ENCODE measurements at places on chromosomes 1 and 21.

- DNase-seq, result no peak
Observed at GRCh38 chr21:34768326-34768725, 99.5 kb downstream of the CLIC6 start.

GRCh38 chr1:246497331-246497915 is 9.7 kb downstream of the SMYD3 start:
- peak; percentile 82 for DNase-seq

DNA sequence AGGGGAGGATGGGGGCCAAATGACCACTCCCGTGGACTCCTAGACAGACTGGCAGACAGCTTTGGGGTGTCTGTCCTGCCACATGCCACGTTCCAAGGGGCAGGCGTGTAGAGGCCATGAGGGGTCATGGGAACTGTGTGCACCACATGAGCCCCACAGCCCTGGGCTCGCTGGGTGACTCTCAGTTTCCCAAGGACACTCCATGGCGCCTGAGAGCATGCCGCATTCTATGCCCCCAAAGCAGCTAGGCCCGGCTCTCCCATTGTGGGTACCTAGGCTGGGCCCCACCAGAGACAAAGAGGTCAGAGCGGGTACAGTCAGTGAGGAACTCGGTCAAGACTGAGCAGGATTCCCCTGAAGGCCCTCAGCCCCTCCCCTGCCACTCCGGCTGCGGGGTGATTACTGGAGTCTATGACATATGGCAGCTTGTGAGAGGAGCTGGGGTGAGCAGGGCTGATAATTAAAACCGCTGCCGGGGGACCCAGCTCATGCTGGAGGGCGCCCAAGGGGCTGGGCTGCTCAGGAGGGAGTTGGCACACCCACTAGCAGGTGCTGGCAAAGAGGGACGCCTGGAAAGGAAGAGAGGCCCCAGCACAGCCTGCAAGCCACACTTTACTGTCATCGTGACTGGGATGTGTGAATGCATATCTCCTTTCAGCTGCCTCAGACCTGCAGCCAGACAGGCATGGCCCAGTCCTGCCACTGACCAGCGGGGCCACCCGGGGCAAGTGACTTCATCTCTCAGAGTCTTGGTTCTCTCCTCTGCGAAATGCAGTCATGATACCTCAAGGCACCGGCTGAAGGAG is 8.4 kb downstream of the LRP8 start:
- DNase-seq, result no peak

DNA sequence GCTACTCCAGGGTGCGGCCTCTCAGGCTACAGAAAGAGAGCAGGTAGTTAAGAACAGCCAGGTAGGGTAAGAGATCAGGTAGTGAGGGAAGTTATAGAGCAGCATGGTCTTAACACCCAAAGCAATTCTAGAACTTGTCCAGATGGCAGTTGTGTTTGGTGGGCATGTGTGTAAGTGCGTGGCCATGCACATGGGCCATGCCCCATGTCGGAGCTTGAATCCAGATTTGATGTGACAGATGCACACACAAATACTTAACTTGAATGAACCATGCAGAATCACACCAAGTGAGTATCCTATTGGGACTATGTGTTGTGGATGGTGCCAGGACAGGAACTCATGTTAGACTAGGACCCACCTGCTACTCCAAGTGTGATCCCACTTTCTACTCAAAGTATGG is 145.7 kb upstream of the HMGB4 start:
- no peak for DNase-seq

- DNase-seq, result no peak
Observed at GRCh38 chr1:246157516-246157915, 349.6 kb downstream of the SMYD3 start.

DNA sequence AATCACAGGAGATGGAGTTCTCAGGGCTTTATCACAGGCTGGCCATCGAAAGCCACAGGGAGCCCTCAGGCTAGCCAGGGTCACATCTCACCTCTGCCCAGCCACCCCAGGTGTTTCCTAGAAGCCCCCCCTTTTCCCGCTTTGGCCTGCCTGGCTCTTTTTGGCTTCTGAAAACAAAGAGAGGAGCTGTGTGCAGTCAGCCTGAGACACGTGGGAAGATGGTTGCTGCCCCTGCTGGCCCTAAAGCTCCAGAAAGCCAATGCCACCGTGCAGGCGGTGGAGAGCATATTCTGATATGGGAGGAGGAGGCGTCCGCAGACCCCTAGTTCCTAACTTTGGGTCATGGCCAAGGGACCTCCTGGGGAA is 18.7 kb upstream of the LBR start:
- no peak for DNase-seq

DNA sequence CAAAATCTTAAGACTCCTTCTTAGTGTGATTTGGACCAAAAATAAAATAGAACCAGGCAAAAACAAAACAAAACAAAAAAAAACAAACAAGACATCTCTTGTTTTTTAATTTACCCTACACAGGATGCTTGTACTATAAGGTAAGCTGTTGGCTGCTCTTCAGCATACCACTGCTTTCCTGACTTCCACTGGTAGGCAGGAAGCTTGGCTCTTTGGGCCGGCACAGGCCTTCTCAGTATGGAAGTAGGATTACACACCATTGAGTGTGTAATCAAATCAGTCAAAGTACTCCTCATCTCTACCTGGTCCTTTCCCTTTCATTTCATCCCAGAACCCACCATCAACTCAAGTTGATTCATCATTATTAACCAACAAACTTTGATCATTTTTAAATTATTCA is 61.9 kb upstream of the RGS1 start:
- no peak for DNase-seq

GRCh38 chr1:185317886-185318310 is 855 bp upstream of the IVNS1ABP start:
- DNase-seq, result peak; percentile 60

DNA sequence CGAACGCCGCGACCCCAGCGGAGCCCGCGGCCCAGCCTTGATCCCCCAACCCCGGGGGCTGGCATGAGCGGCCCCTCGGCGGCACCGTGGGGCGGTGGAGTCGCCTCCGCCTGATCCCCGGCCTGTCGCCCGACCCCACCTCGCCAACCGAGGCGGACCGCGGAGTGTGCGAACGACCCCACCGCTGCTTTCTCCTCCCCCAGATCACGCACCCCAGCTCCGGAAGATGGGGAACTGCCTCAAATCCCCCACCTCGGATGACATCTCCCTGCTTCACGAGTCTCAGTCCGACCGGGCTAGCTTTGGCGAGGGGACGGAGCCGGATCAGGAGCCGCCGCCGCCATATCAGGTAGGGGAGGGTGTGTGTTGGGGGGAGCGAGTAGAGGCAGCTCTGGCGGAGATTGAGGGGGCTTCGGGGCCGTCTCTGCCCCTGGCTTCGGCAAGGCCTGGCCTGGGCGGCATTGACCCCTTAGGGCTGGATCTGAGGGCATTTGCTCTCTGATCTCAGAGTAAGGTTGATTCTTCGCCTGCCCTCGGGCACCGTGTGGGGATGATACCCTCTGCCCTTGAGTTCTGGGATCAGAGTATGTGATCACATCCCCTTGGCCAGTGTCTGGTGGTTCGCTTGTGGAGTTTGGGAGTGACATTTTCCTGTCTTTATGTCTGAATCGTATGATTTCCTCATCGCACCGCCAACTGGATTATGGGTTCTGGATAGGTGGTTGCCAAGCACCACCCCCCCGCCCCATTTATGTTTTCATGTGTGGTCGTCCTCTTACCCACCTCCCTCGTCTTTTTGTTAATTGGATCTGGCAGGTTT is 668 bp downstream of the RNF11 start:
- peak; percentile 23 for DNase-seq

- DNase-seq, result no peak
Observed at GRCh38 chr1:101247404-101248287, 10.8 kb downstream of the S1PR1 start.

- no peak for DNase-seq
Observed at GRCh38 chr21:45957981-45958600, 23.5 kb upstream of the COL6A1 start.

DNA sequence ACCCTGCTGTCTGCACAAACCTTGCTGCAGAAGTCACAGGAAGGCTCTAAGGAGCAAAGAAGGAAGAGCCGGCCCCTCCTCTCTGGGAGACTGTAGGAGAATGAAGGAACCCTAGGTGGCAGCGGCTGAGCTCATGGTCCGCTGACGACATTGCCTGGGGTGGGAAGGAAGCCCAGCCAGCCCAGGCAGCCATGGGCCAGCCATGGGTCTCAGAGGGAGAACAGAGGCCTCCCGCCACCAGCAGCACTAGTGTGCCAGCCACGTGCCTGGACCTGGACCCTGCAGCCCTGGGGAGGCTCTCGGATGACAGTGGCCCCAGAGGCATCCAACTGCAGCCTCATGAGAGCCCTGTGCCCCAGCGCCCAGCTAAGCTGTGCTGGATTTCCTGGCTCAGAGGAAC is 49.2 kb upstream of the POFUT2 start:
- no peak for DNase-seq

GRCh38 chr1:204464701-204465100 is 29.9 kb downstream of the PIK3C2B start:
- DNase-seq, result no peak

GRCh38 chr1:22045604-22046228 is 6.8 kb upstream of the CDC42 start:
- no peak for DNase-seq

- no peak for DNase-seq
Observed at GRCh38 chr1:223180731-223181321, 37.8 kb upstream of the TLR5 start.

DNA sequence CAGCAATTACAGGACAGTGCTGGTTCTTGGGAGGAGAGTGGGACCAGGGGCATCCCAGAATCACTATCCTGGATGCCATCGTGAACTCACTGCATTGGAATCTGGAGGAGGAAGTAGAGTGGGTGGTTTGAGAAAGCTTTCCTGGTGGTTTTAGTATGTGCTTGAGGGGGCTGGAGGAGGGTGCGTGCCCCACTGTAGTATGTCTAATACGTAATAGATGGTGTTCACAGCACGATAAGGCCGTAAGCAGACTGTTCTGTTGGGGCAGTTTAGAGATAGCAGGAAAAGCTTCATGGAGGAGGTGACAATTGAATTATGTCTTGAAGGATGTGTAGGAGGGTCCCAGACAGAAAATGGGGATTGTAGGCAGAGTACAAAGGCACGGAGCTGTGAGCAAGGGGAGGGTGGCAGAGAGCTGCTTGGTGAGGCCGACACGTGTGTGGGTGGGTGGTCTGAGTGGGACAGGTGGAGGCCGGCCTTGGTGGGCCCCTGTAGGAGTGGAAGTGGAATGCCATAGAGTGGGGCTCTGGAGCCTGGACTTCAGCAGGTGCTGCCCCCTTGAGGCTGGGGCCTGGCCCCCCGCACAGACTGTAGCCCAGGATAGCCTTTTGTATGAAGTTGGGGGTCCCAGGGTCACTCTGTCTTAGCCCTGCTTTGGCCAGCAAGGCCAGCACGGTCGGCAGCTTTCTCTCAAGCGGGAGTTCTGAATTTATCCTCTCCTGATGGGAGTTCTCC is 37.0 kb downstream of the IL6R start:
- peak; percentile 80 for DNase-seq

GRCh38 chr1:39955547-39956539 is 898 bp downstream of the MFSD2A start:
- DNase-seq, result peak; percentile 52

DNA sequence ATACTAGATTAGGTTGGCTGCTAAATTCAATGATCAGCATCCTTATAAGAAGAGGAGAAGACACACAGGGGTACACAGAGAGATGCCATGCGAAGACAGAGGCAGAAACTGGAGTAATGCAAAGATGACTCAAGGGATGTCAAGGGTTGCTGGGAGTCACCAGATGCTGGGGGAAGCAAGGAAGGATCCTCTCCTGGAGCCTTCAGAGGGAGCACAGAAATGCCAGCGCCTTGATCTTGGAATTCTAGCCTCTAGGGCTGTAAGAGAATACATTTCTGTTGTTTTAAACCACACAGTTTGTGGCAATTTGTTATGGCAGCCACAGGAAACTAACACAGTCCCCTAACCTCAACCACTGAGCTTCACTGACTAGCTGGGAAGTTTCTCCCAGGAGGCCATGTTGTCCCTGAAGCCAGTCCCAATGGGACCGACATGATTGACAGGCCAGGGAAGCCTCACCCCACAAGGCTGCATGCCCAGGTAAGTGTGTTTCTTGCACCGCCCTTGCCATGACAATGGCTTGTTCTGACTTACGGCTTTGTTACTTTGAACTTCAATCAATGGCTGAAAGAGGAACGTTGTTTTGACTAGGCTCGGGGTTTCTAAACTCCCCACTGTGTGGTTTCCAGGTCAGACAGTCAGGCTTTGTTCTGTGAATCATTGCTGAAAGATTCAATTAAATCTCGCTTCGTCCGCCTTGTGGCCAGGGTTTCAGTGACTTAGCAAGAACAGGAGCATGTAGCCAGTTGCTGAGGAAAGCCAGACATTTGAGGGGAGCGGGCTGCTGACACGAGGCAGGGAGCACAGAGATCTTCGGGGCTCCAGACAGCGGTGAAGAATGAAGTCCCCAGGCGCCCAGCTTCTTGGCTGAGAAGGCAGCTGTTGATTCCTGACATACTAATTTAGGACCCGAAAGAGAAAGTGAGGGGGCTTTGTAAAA is 62.3 kb downstream of the RUNX1 start:
- no peak for DNase-seq

GRCh38 chr1:78171736-78172590 is 126.2 kb downstream of the GIPC2 start:
- DNase-seq, result no peak

DNA sequence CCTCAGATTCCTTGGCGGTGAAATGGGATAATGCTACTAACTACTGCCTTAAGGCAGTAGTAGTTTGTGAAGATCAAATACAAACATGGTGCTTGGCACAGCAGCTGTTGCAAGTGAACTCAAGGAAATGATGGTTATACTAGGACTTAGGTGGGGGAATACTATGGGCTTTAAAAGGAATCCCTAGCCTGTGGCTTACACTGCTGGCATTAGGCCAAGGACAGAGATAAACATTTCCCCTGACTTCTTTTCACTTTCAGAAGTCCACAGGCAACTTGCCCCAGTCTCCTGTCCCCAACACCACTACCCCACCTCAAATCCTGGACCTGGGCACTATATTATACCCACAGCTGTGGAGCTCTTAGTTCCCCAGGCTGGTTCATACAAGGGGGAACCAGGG is 13.1 kb upstream of the VAMP4 start:
- no peak for DNase-seq
